ENCODE measurements at places on chromosomes 6 and 20. TPM values are rescaled to one million over a fixed set of nuclear protein-coding genes. Genes with fewer than 3 reads are reported as not detected.
A peak's percentile ranks its signal among the peaks of the same experiment; 100 is the strongest.

- no peak for DNase-seq
Measured at GRCh38 chr6:166488701-166489100, 97.8 kb downstream of the RAMACL start.

DNA sequence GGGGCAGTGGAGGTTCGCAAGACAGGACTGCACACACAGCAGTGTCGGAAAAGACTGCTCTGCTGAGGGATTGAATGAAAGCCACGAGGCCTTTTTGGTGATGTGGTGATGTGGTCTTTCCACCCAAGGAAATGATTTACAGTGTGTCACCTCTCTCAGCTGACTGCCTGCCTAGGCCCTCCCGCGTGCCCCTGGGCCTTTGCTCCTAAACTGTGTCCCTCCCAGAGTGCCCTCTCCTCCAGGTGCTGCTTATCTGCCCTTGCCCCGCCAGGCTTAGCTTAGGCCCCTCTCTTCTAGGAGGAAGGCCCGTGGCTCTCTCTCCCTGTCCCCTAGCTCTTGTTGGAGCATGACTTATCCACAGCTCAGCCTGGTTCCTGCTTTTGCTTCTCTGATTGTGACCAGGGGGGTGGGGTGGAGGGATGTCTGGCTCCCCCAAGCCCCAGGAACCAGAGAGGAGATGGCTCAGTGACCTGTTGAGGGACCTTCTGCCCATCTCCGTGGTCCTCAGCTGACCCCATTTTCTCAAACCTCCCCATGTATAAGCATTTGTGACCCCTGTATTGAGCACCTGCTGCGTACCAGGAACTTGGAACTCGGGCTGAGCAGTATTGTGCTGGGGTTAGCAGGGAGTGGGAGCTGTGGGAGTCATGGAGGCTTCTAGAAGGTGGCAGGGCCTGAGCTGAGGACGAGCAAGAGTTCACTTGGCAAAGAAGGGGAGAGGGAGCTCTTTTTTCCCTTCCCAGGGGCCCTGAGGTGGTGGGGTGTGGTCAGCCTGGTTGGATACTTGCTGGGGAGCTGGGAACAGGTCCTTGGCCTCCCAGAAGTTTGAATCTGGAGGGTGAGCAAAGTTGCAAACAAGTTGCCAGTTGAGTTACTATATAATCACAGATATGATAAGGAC is 2.2 kb downstream of the SRC start:
- peak; percentile 57 for DNase-seq

DNA sequence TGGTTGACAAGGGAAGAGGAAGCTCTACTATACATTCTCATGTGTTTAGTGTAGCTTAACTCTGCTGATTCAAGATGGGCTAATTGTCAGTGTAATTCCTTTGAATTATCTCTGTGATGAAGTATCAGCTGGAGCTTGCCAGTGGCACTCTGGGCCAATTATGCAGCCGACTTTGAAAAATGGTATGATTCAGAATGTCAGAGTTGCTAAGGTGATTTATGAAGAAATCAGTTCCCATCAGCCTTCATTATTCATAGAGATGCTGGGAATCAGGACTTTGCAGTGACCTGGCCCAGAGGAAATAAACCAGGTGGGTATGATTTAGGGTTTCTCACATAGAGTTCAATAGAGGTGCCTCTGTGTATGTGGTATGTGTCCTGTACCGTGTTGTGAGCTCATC is 33.4 kb downstream of the KCNS1 start:
- no peak for DNase-seq

- DNase-seq: no peak
Measured at GRCh38 chr6:13267142-13267651, 61.1 kb downstream of the TBC1D7 start.

Gene SLC17A1
- total RNA-seq: 0.09 TPM
